ENCODE measurements at places on chromosomes 5 and 9.

DNA sequence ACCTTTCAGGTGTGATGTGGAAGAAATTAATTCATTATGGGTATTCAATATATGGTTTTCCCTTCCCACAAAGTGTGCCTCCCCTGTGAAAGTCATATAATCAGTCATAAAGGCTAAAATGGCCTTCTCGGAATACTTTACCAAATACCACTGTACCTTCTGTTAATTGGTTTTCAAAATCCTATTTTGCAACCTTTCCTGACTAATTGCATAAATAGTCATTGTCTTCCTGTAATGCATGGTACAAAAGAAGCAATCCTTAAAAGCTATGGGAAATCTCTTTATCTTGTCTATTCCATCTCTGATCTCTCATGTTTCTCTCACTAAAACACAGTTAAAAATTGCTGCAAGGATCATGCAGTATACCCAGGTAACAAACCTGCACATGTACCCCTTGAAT lies 44.3 kb upstream of the UGCG start:
- DNase-seq: no peak

- DNase-seq: no peak
Measured at GRCh38 chr5:11212706-11213105, 451.7 kb upstream of the DAP start.

DNA sequence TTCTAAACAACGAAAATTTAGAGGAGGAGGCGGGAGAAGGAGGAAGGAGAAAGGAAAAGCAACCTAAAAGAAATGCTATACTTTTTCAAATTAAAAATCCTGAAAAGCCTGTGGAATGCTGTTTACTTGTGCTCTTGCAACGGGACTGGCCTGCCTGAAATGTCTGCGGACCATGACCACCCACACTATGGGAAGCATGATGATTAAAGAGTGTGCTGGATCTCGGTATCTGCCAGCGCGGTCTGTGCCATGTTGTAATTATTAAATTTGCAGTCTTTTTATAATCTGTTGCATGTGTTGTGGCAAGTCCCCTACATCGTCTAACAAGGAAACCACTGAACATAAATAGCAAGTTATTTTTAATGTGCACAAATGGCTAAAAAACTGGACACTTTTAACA lies 111.4 kb downstream of the FANCC start:
- DNase-seq: peak; percentile 17

GRCh38 chr9:33778700-33779351 lies 16.5 kb upstream of the PRSS3 start:
- no peak for DNase-seq

GRCh38 chr5:151239237-151239861 lies 13.6 kb upstream of the GM2A start:
- DNase-seq: peak; percentile 52

DNA sequence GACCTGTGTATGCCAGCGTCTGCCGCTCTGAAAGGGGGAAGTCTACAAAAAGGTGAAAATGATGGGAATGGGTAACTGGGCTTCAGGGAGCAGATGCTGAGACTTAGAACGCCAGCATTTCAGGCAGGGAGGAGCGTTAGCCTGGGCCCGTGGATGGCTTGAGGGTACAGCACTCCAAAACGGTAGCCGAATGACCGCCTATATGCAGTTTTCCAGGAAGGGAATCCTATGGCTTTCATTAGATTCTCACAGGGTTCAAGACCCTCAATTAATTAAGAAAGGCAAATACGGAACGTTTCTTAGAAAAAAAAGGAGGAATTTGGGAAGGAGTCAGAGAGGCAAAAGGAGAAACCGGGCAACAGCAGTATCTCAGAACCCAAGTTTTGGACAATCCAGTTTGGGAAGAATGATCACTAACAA lies 639 bp downstream of the AMACR start:
- no peak for DNase-seq

GRCh38 chr9:81755721-81756120 lies 66.4 kb upstream of the TLE1 start:
- no peak for DNase-seq

DNA sequence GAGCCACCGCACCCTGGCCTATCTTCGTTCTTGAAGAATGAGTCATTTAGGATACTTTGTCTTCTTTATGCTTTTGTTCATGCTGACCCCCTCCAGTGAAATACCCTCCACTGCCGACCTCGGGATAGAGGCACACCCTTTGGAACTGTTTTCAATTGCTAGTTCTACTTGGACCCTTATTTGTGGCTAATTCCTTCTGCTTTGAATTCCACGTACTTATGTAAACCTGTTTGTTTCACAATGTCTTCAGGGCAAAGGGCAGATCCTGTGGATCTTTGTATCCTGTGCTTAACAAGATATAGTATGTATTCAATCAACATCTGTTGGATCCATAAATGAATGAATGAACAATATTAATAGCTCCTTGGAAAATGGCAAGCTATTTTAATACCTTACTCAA lies 19.6 kb upstream of the AOPEP start:
- no peak for DNase-seq

- no peak for DNase-seq
Measured at GRCh38 chr5:179405054-179405416, 59.8 kb upstream of the ADAMTS2 start.

DNA sequence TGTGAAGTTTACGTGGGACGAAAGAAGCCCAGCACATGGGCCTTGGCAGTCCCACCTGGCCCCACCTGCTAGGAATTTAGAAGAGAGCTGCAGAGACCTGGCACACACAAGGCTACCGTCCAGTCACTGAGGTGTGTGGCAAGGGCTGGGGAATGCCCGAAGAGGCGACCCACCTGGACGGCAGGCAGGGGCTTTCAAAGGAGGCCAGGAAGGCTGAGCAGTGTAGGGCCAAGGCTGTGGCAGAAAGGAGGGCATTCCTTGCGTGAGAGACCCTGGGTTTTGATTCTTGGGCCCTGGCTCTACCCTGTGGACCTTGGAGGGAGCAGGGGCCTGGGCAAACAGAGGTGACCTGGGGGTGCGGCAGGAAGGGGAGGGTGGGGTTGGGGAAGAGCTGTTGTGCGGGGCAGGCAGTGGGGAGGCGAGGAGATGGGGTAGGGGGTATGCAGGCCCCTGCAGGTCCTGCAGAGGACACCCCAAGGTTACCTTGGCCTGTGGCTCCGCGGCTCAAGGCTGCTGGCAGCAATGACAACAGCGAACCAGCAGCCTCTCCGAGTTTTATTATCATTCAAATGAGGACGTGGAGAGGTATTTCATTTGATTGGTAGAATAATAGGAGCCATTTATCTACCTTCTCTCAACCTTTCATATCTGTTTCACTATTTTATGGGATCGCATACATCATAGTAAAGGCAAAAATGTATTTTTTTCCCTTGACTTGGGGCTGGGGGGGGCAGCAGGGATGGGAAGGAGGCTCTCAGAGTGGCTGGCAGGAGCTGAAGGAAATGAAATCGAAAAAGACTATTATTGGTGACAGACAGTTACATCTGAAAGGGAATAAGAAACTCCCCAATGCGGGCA lies 24.8 kb downstream of the TSPAN17 start:
- no peak for DNase-seq

DNA sequence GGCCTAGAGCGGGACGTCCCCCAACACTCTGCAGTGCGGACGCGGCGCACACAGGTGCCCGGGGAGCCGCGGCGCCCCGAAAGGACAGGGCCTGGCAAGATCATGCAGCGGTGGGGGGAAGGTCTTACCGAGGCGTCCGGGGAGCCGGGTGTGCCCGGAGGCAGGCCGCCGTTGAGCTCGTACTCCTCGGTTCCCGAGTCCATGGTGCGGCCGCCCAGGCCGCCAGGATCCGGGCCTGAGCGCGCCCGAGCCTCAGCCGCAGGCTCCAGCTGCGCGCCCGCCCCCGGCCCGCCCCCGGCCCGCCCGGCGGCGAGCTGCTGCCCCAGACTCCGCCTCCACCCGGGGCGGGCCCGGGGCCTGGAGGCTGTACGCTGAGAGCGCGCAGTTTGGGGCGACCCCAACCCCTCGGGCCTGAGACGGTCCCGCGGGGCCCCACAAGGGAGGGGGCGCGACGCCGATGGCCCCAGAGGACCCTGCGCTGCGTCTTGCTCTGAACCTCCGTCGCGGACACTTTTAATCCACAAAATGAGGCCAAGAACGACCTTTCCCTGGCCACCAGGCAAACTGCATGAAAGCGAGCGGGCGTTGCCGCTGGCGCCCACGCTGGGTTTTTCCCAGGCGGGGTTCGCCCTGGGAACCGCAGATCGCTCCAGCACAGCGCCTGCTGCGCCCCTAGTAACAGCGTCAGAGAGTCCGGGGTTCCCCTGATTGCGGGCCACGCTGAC lies at the start of gene NINJ1:
NINJ1 (minus strand) TSS at position 237 of the 725 bp plus-strand sequence; CDS start at position 203, 34 bp downstream.
- peak; percentile 47 for DNase-seq

DNA sequence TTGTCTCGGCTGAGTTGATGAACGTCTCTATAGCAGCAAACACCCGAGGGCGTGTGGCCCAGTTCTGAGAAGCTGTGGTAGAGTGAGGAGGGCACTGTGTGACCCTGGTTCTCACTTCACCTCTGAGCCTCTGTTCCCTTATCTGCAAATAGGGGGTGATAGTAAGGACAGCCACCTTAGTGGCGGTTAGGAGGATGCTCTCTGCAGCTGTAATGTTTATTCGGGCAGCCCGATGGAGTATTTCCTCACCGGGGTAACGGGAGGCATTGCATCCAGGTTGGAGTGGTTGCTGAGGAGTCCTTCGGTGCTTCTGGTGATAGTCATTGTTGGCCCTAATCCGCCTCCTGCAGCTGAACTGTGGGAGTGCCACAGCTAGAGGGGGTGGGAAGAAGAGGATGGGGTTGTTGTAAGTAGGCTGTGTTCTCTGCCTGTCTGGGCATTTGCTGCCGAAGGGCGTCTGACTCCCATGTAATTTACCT lies 13.9 kb downstream of the PRRC2B start:
- DNase-seq: no peak

DNA sequence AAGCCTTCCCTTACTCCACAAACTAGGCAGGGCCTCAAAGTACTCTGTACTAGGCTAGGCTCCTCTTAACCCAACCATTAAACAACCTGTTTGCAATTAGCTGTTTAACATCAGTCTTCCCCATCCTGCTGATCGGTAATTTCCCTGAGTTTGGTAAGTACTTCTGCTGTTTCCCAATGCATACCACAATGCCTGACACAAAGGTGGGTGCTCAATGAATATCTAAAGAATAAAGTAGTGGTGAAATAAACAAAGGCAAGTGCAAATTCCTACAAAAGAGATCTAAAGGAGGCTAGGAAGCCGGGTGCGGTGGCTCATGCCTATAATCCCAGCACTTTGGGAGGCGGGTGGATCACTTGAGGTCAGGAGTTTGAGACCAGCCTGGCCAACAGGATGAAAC lies 25.0 kb downstream of the FBXW2 start:
- no peak for DNase-seq

GRCh38 chr9:83623679-83624076 lies 735 bp downstream of the IDNK start:
- no peak for DNase-seq

DNA sequence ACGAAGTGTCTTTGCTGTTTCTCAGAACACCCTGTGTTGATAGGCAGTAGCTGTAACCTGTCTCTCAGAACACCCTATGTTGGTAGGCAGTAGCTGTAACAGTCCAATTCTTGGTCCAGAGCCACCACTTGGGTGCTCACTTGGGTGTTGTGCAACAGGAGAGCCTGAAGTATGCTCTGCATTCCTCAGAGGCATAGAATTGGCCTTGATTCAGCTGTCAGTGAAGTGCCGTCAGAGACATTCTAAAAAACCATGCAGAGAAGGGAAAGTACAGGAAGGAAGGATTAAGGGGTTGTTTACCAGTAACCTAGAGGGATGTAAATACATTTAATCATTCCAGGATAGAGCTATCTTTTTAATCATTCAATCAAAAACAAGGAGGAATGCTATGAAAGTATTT lies 231.2 kb downstream of the ARRDC3 start:
- peak; percentile 73 for DNase-seq

DNA sequence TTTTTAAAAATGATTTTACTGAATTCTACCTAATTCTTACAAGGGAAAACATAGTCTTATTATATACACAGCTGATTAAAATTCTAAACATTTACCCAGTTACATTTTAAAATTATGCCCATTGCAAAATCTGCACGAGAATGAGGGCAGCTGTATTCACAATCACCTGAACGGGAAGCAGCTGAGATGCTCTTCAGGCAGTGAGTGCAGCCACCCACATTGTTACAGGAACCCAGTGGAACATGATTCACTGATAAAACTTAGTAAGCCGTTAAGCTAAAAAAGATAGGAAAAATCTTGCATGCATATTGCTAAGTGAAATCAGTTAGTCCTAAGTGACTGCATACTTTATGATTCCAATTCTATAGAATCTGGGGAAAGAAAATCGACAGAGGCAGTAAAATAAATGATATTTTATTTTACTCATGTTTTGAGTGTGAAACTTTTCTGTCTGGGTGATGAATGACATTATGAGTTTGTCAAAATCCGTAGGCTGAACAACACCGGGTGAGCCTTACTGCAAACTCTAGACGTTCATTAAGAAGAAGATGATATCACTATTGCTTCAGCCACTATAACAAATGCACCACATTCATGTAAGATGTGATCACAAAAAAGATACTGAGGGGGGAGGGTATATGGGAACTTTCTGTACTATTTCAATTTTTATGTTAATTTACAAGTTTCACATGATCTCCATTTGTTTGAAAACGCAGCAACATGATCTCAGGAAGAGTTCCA lies 39.1 kb upstream of the FLT4 start:
- DNase-seq: no peak

All from GM04504 (cell line).